ENCODE measurements at places on chromosomes 1 and 21.

DNA sequence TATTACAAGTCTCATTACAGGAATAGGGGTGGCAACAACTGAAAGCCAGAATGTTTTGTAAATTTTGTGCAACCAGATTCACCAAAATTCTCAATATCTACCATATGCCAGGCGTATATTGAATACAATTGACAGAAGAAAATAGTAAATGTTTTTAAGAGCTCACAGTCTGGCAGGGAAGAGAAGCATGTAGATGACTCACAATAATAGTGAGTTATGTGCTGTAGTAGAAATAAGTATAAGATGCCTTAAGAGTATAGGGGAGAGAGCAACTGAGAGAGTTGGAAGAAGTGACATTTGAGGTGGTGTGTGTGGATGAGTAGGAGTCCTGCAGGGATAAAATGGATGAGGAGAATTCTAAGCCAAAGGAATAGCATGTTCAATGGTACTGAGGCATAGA is 170.5 kb upstream of the FGGY start:
- DNase-seq, result no peak

- DNase-seq, result no peak
Measured at GRCh38 chr1:14924455-14925331, 228.9 kb upstream of the TMEM51 start.

DNA sequence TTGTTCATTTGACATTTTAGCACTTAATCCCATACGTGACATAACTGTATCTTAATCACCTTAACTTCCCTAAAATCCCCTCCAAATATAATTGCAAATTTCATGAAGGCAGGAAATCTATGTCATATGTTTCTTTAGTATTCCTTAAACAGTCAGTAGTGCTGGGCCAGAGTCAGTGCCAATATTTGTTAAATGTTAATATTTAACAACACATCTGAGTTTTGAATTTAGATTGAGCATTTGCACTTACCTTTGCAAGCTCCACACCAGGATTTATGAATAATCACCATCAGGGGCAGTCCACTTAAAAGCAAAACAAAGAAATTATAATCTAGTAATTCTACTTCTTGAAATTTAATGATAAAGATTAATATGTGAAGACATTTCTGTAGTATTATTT is 5.3 kb downstream of the KTI12 start:
- DNase-seq, result no peak

DNA sequence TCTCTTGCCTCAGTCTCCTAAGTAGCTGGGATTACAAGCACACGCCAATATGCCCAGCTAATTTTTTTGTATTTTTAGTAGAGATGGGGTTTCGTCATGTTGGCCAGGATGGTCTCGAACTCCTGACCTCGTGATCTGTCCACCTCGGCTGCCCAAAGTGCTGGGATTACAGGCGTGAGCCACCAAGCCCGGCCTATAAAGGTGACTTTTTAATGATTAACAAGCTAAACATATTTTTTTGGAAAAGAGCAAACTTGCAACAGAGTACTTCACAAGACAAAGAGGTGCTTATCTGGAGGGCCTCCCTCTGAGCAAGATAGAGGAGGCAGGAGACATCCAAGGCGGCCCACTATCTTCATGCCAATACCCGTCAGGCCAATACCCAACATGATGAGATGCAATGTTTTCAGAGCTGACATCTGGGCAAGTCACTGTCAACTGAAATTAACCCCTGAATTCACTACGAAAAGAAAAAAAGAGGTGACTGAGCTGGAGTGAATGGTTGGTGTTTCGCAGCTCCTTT is 10.5 kb downstream of the BCAR3 start:
- no peak for DNase-seq

- no peak for DNase-seq
Measured at GRCh38 chr1:206081856-206082255, 28.9 kb downstream of the RHEX start.

DNA sequence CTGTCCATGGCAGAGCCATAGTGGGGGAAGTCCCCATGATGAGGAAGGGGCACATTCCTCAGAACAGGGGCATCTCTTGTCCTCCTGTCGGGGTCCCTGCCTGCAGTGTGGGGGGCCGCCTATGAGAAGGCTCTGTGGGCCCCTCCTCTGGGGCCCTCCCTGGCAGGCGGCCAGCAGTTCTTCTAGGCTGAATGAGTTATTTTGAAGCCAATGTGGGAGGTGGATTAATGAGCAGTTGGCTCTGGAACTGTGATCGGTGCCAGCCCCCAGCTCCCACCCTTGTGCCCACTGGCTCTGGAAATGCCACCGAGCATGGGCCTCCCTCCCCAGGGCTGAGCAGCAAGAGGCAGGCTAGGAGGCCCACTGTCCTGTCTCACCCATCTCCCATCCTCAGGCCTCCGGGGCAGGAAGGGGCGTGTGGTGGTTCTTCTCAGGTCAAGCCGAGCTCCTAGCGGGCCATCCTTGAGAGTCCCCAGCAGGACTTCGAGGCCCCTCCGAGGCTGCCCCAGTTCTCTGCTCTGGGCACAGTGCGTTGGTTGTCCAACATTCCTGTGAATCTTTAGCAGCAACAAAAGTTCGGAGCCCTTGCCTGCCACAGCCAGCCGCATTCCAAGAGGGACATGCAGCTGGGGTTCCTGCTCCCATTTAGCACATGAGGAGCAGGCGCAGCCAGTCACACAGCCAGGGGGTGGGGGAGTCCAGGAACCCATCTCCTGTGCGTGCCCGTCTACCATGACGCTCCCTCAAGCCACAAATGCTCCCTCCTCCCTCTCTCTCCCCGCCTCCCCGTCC is 57.2 kb downstream of the EDN2 start:
- DNase-seq, result no peak

GRCh38 chr1:17163371-17163770 is 41.6 kb upstream of the PADI1 start:
- DNase-seq, result no peak

GRCh38 chr1:12195416-12195815 is 28.6 kb downstream of the TNFRSF1B start:
- DNase-seq, result no peak

- DNase-seq, result no peak
Measured at GRCh38 chr1:230326971-230327891, 98.9 kb downstream of the PGBD5 start.

DNA sequence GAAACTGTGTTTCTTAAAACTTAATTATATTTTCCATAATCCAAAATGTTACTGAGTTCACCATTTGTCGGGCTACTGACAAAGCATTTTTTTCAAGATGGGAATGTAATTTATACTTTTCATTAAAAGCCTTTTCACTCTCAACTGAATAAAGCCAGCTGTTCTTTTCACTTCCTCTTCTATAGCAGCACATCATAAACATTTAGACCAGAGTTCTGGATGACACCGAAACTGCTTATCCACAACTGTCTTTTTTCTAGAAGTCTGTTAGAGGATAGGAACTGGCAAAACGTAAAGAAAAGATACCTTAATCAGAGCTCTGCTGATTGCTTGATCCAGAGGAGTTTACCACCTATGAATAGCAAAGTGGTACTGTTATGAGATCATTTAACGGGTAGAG is 594.7 kb downstream of the ADGRL2 start:
- no peak for DNase-seq

DNA sequence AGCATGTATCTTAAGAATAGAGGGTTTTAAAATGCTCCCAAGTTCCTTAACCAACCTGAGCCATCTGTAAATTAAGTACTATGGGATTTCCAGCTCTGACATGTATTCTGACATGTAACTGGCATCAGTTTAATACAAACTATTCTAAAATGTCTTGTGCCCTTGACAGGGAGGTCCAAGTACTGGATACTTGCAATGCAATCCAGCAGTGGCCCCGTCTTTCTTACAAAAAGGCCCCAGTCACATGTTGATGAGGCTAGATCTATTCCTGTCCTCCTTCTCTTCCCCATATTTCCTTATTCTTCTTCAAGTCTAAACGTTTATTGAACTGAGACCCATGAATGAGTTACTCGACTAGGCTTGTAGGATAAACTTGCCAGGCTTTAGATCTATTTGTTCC is 46.4 kb downstream of the MRPL39 start:
- no peak for DNase-seq

DNA sequence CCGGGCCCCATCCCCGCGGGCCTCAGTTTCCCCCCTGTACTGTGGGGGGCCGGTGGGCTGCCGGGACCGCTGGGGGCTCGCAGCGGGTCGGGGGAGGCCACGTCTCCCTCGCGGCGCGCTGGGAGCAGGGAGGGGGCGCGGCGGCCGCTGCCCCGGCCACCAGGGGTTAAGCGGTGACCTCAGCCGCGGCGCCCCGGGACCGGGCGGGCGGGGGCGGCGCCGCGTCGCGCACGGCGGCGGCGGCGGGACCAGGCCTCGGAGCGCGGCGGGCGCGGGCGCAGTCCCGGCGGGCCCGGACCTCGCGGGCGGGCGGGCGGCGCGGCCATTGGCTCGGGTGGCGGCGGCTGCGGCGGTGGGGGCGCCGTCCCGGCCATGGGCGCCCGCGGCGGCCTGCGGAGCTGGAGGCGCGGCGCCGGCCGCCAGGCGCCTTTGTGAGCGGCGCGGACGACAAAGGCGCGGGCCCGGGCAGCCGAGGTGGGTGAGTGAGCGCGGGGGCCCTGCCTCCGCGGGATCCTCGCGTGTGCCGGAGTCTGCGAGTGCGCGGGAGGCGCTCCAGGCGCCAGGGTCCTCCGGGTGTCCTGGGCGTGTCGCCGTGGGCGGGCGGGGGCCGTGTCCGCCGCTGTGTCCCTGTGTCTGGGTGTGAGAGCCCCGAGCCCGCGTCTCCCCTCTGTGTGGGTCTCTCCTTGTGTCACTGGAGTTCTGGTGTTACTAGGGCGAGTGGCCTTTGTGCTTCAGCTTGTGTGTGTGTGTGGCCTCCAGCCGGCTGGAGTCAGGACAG is at the start of gene ARHGEF10L:
ARHGEF10L (plus strand) TSS at position 222 of the 778 bp plus-strand sequence. CDS start 40,898 bp downstream, outside the sequence.
- DNase-seq, result no peak

DNA sequence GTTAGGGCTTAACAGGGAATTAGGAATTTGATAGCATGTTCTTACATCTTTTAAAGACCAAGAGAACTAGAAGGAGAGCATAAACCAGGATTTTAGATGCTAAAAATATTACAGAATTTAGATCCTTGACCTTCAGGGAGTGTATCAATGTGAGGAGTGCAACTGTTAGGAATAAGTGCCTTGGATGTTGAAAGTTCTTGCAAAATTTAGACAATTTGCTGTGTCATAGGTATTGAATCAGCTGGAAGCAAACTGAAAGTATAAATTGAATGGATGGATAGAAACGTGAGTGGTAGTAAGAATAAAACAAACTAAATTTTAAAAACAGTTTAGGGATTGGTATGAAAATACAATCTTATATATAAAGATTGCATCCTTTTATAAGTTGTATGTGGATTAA is 27.7 kb downstream of the PPP1R12B start:
- DNase-seq, result peak; percentile 84

DNA sequence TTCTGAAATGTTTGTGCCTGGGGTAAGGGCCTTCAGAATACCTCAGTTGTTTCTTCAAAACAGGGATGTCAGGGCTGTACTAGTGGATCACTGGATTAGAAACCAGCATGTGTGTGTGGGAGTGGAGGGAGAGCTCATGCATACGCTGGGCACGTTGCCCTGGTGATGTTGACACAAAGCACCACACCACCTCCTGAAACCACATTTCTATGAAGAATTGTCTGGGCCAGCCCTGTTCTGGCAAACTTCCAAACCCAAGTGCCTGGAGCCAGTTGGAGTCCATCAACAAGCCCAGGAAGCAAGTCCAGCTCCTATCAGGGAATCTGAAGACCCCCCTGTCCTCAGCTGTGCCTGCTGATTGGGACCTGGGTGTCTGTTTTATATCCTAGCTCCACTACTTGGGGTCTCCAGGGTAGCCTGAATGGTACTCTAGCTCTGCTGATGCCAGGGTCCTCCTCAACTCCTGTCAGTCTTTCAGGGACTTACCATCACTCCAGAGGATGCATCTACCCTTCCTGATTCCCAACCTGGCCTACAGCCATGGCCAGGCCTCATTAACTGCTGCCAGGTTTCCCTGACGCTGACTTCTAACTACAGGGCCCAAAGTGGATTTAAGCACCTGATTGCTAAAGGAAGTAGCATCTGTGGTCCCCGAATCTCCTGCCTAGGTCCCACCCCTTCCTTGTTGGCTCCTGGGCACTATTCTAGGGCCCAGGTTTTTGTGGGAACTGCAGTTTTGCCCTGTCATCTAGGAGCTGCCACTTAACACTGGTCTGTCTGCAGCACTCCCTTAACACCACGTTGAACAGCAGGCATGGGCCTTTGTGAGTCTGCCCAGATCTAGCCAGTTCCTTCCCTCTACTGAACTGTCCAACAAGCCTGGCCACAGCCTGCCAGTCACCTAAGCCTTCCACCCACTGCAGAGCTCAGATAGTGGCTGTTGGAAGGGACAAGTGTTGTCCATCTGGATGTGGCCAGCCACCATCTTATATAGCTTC is 45.5 kb downstream of the LPAR3 start:
- peak; percentile 73 for DNase-seq

DNA sequence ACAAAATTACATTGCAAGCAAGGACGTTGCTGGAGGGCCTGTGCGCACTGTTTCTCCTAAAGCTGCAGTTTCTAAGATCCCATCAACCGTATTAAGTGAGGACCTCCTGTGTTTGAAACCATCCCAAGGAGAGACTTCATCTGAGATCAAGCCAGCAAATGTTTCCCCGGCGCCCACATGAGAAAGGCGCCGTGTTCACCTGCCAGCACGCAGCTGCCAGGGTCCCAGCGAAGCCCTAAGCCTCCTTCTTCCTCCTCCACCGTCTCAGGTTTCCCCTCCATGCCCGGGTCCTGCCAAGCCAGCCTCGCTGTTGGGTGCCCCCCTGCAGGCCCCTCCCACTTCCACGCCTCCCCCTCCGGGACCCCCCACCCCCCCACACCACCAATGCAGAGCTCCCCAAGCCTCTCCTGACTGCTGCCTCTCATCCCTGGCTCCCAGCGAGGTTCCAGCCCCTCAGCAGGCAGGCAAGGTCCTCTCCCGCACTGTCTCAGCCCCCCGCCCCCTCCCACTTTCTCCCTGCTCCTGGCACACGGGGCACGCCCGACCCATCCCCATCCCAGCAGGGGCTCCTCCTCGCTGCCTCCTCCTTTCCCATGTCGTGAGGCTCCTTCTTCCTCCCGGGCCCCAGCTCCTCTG is 8.6 kb upstream of the TFF1 start:
- no peak for DNase-seq

DNA sequence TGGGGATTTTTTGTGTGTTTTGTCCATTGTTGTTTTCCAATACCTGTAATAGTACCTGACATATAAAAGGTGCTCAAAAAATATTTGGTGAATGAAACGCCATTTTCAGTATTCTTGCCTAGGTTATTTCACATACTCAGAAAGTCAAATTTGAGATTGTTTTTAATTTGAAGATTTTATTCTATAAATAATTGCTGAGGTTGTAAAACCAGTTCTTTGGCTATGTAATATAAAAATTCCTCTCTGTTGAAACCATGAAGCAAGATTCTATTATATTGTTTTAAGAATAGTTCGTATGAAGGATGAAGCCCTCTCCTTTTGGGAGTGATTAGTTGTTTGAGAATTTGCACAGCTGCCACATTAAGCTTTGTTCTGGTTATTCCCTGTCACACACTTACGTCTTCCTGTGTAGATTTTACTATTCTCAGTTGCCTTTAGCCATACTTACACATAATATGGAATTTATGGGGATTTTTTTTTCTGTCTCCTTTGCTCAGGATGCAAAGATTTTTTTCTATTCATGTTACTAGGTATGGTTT is 60.2 kb upstream of the MPC2 start:
- no peak for DNase-seq

DNA sequence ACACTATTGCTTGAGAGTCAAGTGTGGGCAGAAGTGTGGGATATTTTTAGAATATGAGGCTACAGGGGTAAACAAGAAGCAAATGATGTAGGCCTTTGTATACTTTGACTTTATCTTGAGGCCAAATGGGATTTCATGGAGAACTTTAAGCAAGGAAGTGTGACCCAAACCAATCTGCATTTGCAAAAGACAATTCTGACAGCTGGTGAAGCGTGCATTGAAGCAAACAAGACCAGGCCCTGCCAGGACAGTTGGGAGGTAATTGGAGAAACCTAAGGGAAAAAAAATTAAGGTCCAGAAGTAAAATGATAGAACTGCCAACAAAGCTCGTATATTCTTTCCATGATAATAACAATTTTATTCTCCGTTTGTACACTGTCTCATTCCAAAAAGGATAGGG is 168.3 kb downstream of the TM2D1 start:
- DNase-seq, result no peak
